Mammary microvascular endothelial cell (primary cell): ENCODE measurements at places on chromosomes 2 and 18. TPM values are rescaled to one million over a fixed set of nuclear protein-coding genes. Genes with fewer than 3 reads are reported as not detected.

CNTNAP5 gene
- total RNA-seq = not detected in 2 replicates

TEX261 gene
- 46.4 and 64.4 TPM in 2 replicates for total RNA-seq

HOXD11 gene
- total RNA-seq = 0.10 TPM in 1 of 2 replicates, not detected in the other

RGPD8 gene
- 1.5 and 2.1 TPM in 2 replicates for total RNA-seq

MAPK4 gene
- total RNA-seq = not detected in 2 replicates

SERPINB4 gene
- not detected in 2 replicates for total RNA-seq

DSG2 gene
- 1.3 and 3.1 TPM in 2 replicates for total RNA-seq

SERPINB13 gene
- not detected in 2 replicates for total RNA-seq
